ENCODE measurements at places on chromosomes 16 and 17.

GRCh38 chr17:39979016-39979670 is 1.5 kb upstream of the PSMD3 start:
- DNase-seq = peak; percentile 50

GRCh38 chr17:48522031-48522653 is 8.7 kb downstream of the HOXB1 start:
- peak; percentile 63 for DNase-seq

GRCh38 chr16:867421-868385 is 67.2 kb upstream of the GNG13 start:
- no peak for DNase-seq

GRCh38 chr16:88936556-88937205 is 40.3 kb downstream of the CBFA2T3 start:
- no peak for DNase-seq

- DNase-seq = no peak
Observed at GRCh38 chr17:44924107-44924544, 8.8 kb upstream of the GFAP start.

- no peak for DNase-seq
Observed at GRCh38 chr17:63702721-63703015, 2.7 kb upstream of the LIMD2 start.

- no peak for DNase-seq
Observed at GRCh38 chr17:66002812-66003211, 189.1 kb downstream of the CEP112 start.

DNA sequence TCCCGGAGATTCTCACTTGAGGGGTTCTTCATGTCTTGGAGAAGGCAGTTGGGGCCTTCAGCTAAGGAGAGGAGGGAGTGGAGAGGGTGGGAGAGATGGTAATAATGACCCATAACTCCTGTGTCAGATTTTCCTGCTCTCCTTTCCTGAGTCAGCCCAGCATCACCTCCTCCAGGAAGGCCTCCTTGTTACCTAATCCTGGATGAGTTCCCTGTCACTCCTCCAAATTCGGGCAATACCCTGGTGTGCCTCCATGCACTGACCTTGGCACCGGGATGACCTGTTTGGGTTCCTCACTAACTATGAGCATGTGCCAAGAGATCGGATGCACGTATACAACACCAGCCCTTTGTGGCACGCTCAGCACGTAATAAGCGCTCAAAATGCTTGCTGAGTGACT is 38.8 kb downstream of the SDK2 start:
- DNase-seq = no peak

DNA sequence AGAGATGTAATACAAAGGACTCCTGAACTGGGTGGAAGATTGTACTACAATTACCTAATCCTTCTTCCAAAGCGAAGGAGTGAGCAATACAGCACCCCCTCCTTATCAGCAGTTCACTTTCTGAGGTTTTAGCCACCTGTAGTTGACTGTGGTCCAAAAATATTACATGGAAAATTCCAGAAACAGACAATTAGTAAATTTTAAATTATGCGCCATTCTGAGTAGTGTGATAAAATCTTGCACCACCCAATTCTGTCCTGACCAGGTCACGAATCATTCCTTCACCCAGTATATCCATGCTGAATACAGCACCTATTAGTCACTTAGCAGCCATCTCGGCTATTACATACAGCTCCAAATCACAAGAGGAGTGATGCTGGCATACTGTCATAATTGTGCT is 23.2 kb downstream of the VPS53 start:
- DNase-seq = no peak

DNA sequence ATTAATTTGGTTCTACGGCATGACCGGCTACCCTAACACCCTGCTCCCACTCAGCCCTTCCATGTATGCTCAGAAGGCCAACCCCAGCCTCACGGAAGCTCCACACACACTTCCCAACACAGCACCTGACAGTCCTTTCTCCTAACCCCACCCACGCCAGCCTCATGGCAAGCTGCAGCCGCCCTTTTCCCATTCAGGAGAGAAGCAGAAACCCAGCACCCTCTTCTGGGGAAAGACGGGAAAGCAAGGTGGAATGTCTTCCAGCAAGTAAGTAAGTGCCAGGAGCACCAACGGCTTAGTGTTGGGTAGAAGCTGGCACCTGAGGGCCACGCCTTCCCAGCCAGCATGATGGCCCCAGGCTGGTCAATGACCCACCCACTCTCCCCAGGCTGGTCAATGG is 32.1 kb downstream of the ABR start:
- peak; percentile 66 for DNase-seq

- DNase-seq = peak; percentile 45
Observed at GRCh38 chr17:6269478-6269877, 165.4 kb downstream of the AIPL1 start.

DNA sequence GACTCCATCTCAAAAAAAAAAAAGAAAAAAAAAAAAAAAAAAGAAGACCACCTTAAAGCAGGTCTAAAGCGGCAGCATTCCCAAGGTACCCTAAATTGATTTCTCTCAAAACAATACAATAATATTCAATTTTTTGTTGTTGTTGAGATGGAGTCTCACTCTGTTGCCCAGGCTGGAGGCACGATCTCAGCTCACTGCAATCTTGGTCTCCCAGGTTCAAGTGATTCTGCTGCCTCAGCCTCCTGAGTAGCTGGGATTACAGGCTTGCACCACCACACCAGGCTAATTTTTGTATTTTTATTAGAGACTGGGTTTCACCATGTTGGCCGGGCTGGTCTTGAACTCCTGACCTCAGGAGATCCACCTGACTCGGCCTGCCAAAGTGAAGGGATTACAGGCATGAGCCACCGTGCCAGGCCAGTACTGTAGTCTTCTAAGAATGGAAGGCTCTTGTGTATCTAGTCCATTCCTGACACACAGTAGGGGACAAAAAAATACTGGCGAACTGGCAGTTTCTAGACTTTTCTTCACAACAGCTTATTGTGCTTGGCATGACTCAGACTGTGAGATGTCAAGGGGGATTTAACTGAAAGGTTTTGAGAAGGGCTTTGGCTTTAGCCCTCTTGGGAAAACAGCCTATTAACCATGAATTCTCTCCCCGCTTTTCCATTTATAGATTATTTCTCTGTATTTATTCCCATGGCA is 17.3 kb downstream of the CDR2 start:
- no peak for DNase-seq

- no peak for DNase-seq
Observed at GRCh38 chr17:75842963-75843576, 1.1 kb downstream of the UNC13D start.

Measured in HTR-8/SVneo (cell line).